ENCODE measurements at places on chromosomes 6 and 20.

- DNase-seq: no peak
Measured at GRCh38 chr6:3314176-3314575, 55.4 kb downstream of the PSMG4 start.

DNA sequence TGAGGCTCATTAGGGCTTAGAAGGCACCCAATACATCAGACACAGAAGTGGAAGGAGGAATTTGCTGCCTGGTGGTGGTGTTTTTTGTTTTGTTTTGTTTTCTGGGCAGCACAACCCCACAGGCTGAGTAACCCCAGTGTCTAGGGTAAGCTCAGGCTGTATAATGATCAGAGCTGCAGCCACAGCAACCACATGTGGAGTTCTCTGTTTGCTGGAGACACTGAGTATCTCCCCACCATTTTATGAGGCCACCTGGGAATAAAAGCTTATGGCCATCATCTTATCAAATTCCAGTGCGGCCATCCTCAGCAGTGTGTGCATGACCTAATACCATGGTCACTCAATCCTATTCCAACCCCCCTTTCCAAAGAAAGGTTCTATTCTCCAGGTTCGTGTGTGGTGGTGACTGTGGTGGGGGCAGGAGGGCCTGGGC is 3.4 kb upstream of the DLL1 start:
- DNase-seq: no peak

GRCh38 chr6:126107475-126108166 is 121.3 kb downstream of the TRMT11 start:
- DNase-seq: no peak

DNA sequence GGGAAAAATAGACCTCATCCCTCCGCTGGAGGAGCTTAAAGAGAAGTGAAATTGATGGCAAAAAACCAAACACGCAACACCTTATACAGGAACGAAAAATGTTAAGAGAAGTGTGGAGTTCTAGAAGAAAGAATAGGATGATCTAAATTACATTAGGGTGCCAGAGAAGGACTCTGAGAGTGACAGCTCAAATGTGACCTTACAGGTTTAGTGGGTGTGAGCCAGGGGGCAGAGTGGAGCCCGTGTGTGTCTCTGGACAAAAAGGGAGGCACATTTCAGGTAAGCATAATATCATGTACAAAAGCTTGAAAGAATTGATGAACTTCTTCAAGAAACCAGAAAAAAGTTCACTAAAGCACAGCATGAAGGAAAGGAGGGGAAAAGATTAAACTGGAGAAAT is 20.8 kb downstream of the HLA-DRA start:
- DNase-seq: no peak

- no peak for DNase-seq
Measured at GRCh38 chr6:12249541-12250382, 40.4 kb upstream of the EDN1 start.

- no peak for DNase-seq
Measured at GRCh38 chr20:23646106-23646873, 8.5 kb upstream of the CST3 start.

- no peak for DNase-seq
Measured at GRCh38 chr6:55131616-55132015, 42.7 kb upstream of the HCRTR2 start.

- DNase-seq: no peak
Measured at GRCh38 chr6:35317483-35318195, 20.0 kb downstream of the DEF6 start.

DNA sequence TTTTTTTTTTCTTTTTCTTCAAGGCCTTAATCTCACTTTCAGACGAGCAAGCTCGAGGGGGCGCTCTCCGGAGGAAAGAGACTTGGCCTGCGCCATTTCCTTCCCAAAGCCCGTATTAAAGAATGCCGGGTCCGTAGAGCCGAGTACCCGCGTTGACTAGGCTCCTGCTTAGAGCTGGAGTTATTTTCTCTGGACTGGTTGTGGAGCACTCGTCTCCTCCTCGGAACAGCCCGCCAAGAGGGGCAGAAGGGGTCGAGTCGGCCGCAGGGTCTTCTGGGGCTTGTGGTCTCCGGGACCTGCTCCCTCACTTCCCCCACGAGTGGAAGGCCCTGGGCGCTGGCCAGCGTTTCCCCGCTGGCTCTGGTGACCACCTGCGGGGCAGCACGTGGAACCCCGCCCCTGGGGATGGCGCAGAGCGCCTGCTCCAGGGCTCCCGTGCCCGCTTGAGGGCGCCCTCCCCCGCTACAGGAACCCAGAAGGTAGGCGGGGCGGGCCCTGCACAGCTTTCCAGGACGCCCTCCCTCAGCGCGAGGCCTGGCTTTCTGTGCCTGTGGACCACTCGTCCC is 2.7 kb upstream of the MEI4 start:
- no peak for DNase-seq

- DNase-seq: no peak
Measured at GRCh38 chr20:36010825-36011224, 42.4 kb downstream of the CNBD2 start.

DNA sequence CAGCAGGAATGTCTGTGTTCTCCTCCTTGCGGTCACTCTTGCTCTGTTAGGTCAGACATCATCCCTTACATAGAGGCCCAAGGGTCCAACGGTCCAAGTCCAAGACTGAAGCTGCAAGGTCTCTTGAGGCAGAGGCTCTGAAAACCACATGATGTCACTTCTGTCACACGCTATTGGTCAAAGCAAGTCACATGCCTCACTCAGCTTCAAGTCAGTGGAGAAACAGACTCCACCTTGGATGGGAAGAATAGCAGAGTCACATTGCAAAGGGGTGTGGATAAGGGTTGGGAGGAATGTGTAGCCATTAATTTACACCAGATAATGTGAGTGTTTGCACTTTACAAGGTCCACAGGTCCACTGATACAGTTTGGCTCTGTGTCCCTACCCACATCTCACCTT is 17.5 kb downstream of the SLC52A3 start:
- DNase-seq: no peak

- DNase-seq: no peak
Measured at GRCh38 chr20:48834278-48834677, 6.5 kb upstream of the PREX1 start.

DNA sequence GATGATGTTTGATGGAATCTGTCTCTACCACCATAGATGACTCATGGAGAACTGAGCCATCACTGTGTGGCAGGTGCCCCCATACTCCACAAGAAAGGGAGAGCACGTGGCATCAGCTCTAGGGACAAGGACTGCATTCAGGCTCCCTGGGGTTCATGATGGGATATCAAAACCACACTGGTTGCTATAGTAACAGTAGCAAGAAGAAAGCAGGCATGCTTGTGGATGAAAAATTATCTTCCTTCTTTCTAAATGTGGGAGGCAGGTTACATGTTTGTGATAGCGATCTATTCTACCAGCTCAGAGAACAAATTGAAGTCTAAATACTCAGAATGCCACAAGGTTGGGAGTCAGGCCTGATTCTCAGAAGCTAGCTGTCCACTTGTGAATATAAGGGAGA is 224.2 kb downstream of the ARHGAP18 start:
- DNase-seq: no peak

Measured in stimulated activated CD4-positive, alpha-beta T cell treated with anti-CD3 and anti-CD28 coated beads, TNF-alpha, amount 100 ng/mL, for 24 hours (primary cell).